H1 (cell line): ENCODE measurements at places on chromosomes 5 and 9. TPM values are rescaled to one million over a fixed set of nuclear protein-coding genes. Genes with fewer than 3 reads are reported as not detected.

- H3K4me1 ChIP-seq: no peaks in the 10 kb centered on the region
- no peak for DNase-seq
- no peak overlapping the region for H3K27ac ChIP-seq
- no peak overlapping the region for H3K4me3 ChIP-seq
These were observed 126.0 kb downstream of the STK32A start for GRCh38 chr5:147360816-147361215.

The TLR4 gene
- 0.17 and 0.19 TPM in 2 replicates for total RNA-seq

DNA sequence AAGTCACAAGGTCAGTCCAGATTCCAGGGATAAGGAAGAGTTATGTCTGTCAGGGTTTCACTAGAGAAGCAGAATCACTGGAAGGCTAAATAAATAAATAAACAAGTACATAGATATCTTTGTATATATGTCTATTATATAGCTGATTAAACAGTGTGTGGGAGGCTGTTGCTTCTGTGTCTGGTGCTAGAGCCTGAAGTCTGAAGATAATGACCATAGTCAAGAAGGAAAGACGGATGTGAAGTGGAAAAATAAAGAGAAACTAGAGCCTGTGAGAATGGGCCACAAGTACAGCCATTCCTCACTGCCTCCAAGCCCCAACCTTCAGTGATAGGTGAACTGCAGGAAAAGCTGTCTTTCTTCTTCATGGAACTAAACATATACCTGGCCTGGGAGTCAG, 4.1 kb upstream of the TMED7 start:
- no peaks in the 10 kb centered on the region for H3K36me3 ChIP-seq
- H3K4me3 ChIP-seq: no peak overlapping the region
- peaks cover 4% of the 10 kb centered on the region; the same call in 1 of the 2 replicates for H3K4me1 ChIP-seq
- DNase-seq: no peak
- H3K27ac ChIP-seq: no peak overlapping the region

The CTNND2 gene
- 13.8 and 14.2 TPM in 2 replicates for total RNA-seq

DNA sequence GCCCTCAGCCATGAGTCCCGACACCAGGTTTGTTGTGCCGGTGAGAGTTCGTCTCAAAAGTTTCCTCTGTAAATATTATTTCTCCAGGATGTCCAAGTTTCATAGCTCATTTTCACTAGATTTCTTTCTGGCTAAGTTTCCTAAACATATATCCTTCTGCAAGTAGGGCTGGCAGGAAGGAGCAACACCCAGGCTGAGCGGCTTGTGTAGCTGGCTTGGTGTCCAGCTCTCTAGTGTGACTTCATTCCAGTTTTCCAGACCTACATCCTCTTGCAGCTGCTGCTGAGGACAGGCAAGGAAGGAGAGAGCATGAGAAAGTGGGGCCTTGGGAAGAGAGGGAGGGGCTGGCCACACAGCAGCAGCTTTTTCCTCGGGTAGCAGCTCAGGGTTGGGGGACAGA, 80.3 kb downstream of the FGF1 start:
- H3K4me3 ChIP-seq: no peak overlapping the region
- H3K36me3 ChIP-seq: no peaks in the 10 kb centered on the region
- no peaks in the 10 kb centered on the region for H3K27me3 ChIP-seq
- no peak overlapping the region for H3K27ac ChIP-seq

The UGT3A2 gene
- 19.4 and 20.4 TPM in 2 replicates for total RNA-seq

DNA sequence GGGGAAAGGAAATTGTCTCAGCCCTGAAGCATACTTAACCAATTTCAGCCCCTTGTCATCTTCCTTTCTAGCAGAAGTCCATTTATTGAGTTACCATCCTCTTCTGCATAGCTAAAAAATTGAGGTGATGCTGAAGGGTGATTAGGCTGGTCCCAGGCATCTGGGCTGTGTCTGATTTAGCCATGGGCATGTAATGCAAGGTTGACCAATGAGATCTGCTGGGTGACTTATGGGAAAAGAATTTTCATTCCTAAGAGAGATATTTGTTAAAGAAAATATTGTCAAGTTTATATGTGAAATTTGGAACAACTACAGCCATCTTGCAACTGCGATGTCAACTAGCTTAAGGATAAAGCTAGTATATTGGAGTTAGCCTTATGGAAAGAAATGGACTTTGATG, 5.1 kb downstream of the ITGA2 start:
- H3K27ac ChIP-seq: no peak overlapping the region
- no peaks in the 10 kb centered on the region; the same call in 1 of the 2 replicates for H3K36me3 ChIP-seq
- no peaks in the 10 kb centered on the region for H3K4me1 ChIP-seq
- no peak overlapping the region for H3K4me3 ChIP-seq
- DNase-seq: no peak

DNA sequence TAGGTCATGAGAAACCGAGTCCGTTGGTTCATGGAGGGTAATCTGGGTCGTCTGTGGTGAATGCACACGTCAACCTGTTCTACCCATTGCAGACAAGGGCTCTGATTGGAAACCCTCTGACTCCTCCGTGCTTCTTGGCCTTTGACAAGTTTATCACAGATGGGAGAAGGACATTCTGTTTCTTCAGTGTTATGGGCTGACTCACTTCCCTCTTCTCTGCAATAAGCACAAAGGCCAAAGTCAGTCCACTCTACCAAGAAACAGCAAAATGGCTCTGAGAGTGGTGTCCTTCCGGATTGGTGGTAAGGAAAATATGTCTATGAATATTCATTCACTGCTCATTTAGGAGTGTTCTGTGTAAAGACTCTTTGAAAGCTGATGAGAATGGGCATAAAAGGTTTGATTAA, 89.3 kb downstream of the FEM1C start:
- no peaks in the 10 kb centered on the region for H3K27me3 ChIP-seq
- H3K27ac ChIP-seq: no peak overlapping the region
- DNase-seq: no peak
- H3K4me3 ChIP-seq: no peak overlapping the region
- no peaks in the 10 kb centered on the region for H3K36me3 ChIP-seq

GRCh38 chr5:83151821-83152220, 74.5 kb downstream of the XRCC4 start:
- no peak overlapping the region for H3K4me3 ChIP-seq
- H3K36me3 ChIP-seq: no peaks in the 10 kb centered on the region
- no peaks in the 10 kb centered on the region for H3K4me1 ChIP-seq
- no peak for DNase-seq
- no peaks in the 10 kb centered on the region for H3K27me3 ChIP-seq

DNA sequence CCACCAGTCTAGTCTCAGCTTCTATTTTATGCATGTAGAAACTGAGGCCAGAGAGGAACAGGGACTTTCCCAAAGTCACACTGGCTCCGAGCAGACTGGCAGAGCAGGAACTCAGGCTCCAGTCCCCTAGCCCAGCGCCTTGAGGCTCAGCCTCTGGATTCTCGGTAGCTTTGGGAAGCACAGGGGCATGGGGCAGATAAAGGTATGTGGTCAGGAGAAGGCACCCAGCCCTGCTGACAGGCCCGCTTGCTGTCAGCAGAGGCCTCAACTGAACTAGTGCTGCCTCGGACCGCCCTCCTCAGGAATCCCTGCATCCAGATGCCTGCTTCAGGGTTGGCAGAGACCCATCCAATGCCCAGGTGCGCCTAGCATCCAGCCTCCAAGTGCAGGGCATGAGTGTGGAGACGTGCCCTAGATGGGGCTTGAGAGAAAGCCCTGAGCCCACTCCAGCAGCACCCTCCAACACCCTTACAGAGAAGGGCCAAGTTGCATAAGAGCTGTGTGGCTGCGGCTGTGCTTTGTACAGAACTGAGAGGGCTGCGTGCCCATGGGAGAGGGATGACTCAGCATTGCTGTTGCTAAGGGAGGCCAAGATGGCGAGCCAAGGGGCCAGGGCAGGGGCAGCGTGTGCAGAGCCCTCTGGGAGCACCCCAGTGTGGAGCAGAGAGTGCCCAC, 168.6 kb downstream of the MACROH2A1 start:
- no peaks in the 10 kb centered on the region; the same call in 1 of the 2 replicates for H3K27me3 ChIP-seq
- no peak for DNase-seq
- H3K4me3 ChIP-seq: no peak overlapping the region
- no peak overlapping the region for H3K27ac ChIP-seq
- no peaks in the 10 kb centered on the region for H3K36me3 ChIP-seq
- no peaks in the 10 kb centered on the region for H3K4me1 ChIP-seq

- DNase-seq: no peak
- H3K4me3 ChIP-seq: no peak overlapping the region
- no peaks in the 10 kb centered on the region for H3K27me3 ChIP-seq
- H3K36me3 ChIP-seq: no peaks in the 10 kb centered on the region
These were observed 190.4 kb downstream of the EPB41L4A start for GRCh38 chr5:112228667-112229066.

- no peaks in the 10 kb centered on the region for H3K4me1 ChIP-seq
- no peak overlapping the region for H3K4me3 ChIP-seq
- H3K27me3 ChIP-seq: no peaks in the 10 kb centered on the region
- no peaks in the 10 kb centered on the region for H3K36me3 ChIP-seq
- H3K27ac ChIP-seq: no peak overlapping the region
These were observed 448.4 kb downstream of the PSAT1 start for GRCh38 chr9:78745331-78745730.

GRCh38 chr5:149857499-149857898, 87.1 kb downstream of the PDE6A start:
- no peak overlapping the region for H3K4me3 ChIP-seq
- no peak overlapping the region for H3K27ac ChIP-seq
- DNase-seq: no peak
- H3K27me3 ChIP-seq: no peaks in the 10 kb centered on the region
- no peaks in the 10 kb centered on the region for H3K36me3 ChIP-seq

DNA sequence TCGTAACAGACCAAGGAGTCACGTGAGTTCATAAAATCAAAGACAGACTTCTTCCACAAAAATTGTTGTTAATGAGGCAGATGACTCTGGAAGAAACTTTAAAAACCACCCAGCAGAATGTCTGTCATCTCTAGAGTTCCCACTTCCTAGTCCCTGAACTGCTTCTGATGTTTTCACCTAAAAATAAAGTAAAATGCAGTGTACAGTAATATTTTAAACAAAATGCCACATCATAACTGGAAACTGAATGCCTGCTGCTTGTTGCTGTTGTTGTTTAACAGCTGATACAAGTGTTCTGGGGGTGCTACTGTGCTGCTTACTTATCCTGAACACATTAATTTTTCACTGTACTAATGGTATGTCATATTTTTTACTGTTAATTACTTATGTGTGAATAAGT, 577.2 kb downstream of the MTRR start:
- no peak overlapping the region for H3K4me3 ChIP-seq
- no peaks in the 10 kb centered on the region for H3K36me3 ChIP-seq
- no peak overlapping the region for H3K27ac ChIP-seq
- no peak for DNase-seq
- no peaks in the 10 kb centered on the region for H3K27me3 ChIP-seq

The TEX48 gene
- not detected in 2 replicates for total RNA-seq

- DNase-seq: no peak
- H3K4me1 ChIP-seq: no peaks in the 10 kb centered on the region
- no peak overlapping the region for H3K27ac ChIP-seq
- no peak overlapping the region for H3K4me3 ChIP-seq
- no peaks in the 10 kb centered on the region for H3K27me3 ChIP-seq
These were observed 44.3 kb downstream of the BICD2 start for GRCh38 chr9:92720209-92720765.

- H3K36me3 ChIP-seq: peaks cover 21% of the 10 kb centered on the region; the same call in 1 of the 2 replicates
- H3K27me3 ChIP-seq: no peaks in the 10 kb centered on the region
- H3K4me3 ChIP-seq: no peak overlapping the region
These were observed 2.8 kb upstream of the AJM1 start for GRCh38 chr9:136839229-136840139.

DNA sequence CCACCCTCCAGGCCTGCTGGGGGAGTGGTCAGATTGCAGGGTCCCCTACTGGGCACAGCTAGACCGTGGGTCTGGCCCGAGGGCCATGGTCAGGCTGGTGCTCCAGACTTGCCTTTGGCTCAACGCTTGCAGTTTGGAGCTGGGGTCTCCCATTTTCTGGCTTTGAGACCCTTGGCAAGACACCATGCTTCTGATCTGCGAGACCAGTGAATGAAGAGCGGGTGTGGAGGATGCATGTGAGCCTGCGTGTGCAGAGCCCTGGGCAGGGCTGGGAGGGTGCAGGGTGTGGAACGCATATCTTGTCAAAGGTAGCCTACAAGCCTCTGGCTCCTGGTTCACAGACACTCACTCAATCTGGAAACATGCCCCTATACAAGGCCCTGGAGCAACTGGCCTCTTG, 6.1 kb upstream of the MRNIP start:
- no peaks in the 10 kb centered on the region for H3K4me1 ChIP-seq
- H3K27me3 ChIP-seq: no peaks in the 10 kb centered on the region
- H3K27ac ChIP-seq: no peak overlapping the region
- DNase-seq: no peak

- H3K27me3 ChIP-seq: no peaks in the 10 kb centered on the region
- H3K27ac ChIP-seq: no peak overlapping the region
- H3K36me3 ChIP-seq: no peaks in the 10 kb centered on the region
- no peak for DNase-seq
These were observed 133.0 kb upstream of the PTCH1 start for GRCh38 chr9:95649801-95650213.

DNA sequence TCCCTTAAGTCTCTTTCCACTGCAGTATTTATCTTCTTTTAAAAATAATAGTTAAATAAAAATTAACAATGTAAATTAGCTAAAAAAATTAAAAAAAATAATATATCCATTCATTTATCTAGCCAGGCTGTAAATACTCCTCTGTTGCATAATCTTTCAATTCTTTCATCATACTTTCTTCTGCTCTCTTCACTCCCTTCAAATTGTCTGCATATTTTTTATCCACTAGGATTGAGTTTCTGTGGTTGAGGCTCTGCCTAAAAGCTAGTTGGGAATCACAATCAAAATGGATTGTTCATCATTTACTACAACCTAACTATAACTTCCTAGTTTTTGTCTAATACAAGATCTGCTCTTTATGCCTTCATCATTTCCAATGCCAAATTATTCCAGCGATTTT, 182.2 kb downstream of the PDE4D start:
- H3K36me3 ChIP-seq: no peaks in the 10 kb centered on the region
- H3K4me3 ChIP-seq: no peak overlapping the region
- H3K27me3 ChIP-seq: no peaks in the 10 kb centered on the region
- H3K4me1 ChIP-seq: no peaks in the 10 kb centered on the region
- H3K27ac ChIP-seq: no peak overlapping the region
- DNase-seq: no peak

GRCh38 chr5:17157916-17158529, 59.4 kb upstream of the BASP1 start:
- H3K27ac ChIP-seq: no peak overlapping the region
- no peak overlapping the region for H3K4me3 ChIP-seq
- no peaks in the 10 kb centered on the region; the same call in 1 of the 2 replicates for H3K4me1 ChIP-seq
- no peaks in the 10 kb centered on the region for H3K27me3 ChIP-seq
- no peaks in the 10 kb centered on the region for H3K36me3 ChIP-seq

- DNase-seq: no peak
- H3K4me3 ChIP-seq: no peak overlapping the region
- H3K27me3 ChIP-seq: no peaks in the 10 kb centered on the region
- H3K36me3 ChIP-seq: no peaks in the 10 kb centered on the region
These were observed 53.3 kb upstream of the ATP10B start for GRCh38 chr5:160905285-160905684.

The TICAM2 gene
- 0.67 TPM in 1 of 2 replicates, not detected in the other for total RNA-seq

The KCNN2 gene
- 18.6 and 19.4 TPM in 2 replicates for total RNA-seq

DNA sequence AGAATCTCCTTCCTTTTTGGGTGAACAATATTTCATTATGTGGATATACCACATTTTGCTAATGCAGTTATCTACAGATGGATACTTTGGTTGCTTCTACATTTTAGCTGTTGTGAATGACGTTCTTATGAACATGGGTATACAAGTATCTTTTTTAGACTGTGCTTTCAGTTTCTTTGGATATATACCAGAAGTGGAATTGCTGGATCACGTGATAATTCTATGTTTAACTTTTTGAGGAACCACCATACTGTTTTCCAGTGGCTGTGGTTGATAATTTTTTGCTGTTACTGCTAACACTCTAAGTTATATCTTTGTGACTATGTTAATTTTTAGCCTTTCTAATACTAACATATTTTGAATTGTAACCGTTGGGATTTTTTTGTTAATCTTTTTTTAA, 12.5 kb downstream of the WDR70 start:
- H3K4me3 ChIP-seq: no peak overlapping the region
- no peaks in the 10 kb centered on the region for H3K27me3 ChIP-seq
- no peak overlapping the region for H3K27ac ChIP-seq
- no peaks in the 10 kb centered on the region for H3K36me3 ChIP-seq
- DNase-seq: no peak
- H3K4me1 ChIP-seq: no peaks in the 10 kb centered on the region

The PCDHGB2 gene
- total RNA-seq: 2.8 and 2.9 TPM in 2 replicates
